ENCODE measurements at places on chromosomes 6 and 20. TPM values are rescaled to one million over a fixed set of nuclear protein-coding genes. Genes with fewer than 3 reads are reported as not detected.
A peak's percentile ranks its signal among the peaks of the same experiment; 100 is the strongest.

GRCh38 chr6:158626360-158627167, 18.0 kb downstream of the DYNLT1 start:
- DNase-seq, result no peak

Gene SMOC2
- 1.8 TPM for total RNA-seq

GRCh38 chr20:44447827-44448419, 27.8 kb upstream of the TTPAL start:
- DNase-seq, result no peak

- DNase-seq, result no peak
Measured at GRCh38 chr6:22298475-22298890, 1.6 kb upstream of the PRL start.

GRCh38 chr6:165695722-165696515, 32.9 kb upstream of the PDE10A start:
- no peak for DNase-seq

Gene LRFN2
- total RNA-seq, result 0.13 TPM

- no peak for DNase-seq
Measured at GRCh38 chr20:49344975-49345374, 67.1 kb upstream of the ZNFX1 start.

DNA sequence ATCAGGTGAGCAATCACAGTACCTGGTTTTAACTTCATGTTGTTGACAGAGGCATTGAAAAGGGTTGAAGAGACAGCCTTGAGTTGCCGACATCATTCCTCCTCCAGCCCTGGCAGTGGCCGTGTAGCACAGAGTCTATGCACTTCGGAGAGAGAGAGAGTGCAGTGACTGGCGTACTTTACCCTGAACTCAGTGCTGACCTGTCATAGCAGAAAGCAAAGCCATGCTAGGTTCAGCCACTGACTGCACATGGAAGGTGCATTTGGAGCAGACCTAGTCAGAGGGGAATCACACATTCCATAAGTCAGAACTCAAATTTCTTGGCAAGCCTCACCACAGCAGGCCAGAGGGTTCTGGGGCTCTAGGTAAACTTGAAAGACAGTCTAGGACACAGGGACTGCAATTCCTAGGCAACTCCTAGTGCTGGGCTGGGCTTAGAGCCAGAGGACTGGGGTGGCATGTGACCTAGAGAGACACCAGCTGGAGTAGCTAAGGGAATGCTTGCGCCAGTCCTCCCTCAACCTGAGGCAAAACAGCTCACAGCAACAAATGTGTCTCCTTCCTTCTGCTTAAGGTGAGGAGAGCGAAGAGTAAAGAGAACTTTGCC, 69.1 kb downstream of the ELOVL4 start:
- DNase-seq, result no peak

GRCh38 chr6:46024124-46024769, 8.6 kb upstream of the CLIC5 start:
- DNase-seq, result no peak

DNA sequence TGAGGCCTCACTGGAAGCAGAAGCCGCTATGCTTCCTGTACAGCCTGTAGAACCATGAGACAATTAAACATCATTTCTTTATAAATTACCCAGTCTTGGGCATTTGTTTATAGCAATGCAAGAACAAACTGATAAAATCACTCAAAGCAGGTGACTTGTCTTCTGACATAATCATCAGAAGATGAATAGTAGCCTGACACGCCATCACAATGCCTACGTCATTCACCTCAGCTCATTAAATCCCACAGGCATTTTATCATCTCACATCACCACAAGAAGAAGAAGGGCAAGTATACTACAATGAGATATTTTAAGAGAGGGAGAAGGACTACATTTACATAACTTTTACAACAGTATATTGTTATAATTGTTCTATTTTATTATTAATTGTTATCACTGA, 3.1 kb upstream of the CAP2 start:
- DNase-seq, result no peak

DNA sequence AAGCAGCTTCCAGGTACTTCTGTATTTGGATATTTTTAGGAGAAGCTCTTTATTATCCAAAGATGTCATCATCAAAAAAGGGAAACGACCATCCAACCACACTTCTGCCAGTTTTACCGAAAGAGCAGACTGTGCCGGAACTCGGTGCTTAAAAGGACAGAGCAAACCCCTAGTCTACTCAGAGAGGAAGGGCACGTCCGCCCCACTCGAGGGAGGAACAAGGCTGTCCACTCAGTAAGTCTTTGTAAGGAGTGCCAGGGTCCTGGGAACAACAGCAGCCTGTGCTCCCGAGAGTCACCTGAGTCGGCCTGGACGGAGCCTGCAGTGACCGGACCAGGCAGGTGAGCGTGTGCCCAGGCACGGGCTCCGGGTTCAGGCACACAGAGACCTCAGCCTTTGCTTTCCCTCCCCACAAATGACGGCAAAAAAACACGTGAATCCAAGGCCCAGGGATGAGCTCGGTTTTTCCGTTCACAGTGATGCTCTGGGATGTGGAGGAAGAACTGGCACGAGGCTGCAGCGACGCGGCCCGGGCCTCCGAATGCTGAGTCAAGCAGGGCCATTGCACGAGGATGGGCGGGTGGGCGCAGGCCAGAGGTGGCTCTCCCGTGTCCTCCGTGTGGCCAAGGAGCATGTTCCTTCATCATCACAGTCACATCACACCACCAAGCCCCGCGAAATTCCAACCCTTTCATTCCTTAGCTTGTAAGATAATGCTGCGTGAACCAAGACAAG, 17.4 kb upstream of the SLCO4A1 start:
- DNase-seq, result no peak

- DNase-seq, result no peak
Measured at GRCh38 chr6:100677240-100677639, 203.9 kb downstream of the ASCC3 start.

DNA sequence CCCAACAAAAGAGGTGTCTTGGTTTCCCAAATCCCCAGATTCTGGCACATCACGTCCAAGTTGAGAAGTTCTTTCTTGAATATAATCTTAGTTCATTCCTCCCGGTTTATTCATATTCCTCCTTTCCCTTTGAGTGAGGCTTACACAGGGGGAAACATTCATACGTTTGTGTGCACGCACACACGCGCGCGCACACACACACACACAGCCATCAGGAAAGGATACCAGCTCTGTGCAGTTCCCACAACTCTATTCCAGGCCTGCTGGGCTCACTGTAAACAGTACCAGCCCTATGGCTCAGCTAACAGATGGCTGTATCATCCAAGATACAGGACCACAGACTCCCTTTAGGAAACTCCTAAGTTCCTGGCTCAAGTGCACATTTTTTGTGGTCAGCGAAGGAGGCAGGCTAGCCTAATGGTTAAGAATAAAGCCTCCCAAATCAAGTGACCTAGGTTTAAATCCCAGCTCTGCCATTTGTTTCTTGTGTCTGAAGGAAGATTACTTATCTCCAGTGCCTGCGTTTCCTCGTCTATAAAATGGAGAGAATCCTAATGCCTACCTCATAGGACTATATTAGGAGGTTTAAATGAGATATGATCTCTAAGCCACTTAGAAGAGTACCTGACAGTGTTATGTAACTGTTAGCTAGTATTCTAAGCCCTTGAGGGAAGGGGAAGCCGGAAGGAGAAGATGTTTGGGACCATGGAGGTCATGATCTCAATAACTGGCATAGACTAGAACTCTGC, 3.7 kb upstream of the TAF8 start:
- DNase-seq, result no peak

DNA sequence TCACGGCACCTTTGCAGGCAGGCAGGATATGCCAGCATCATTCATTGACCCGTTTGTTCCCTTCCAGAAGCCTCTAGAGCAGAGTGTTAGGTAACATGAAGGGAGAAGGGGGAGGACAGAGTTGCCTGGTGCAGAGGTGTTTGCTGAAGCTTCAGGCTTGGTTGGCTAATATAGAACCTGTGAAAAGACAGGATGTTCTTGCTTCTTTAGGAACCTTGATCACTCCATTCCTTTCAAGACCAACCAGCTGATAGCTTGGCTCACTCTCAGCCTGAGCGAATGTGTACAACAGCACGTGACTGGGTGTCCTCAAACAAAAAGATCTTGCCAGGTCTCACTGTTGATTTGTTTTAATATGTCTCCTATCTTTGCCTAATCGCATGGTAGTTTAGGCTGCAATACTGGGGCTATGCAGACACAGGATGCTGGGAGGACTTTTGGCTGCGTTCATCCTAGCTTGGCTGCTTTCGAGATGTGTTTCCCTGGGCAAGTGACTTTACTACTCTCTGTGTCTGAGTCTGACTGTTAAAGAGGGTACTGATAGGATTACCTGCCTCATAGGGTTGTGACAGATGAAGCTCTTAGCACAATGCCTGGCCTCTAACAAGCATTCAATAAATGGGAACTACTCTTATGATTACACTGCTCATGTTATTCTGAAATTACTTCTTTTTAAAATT, 16.0 kb downstream of the SHLD1 start:
- no peak for DNase-seq

- no peak for DNase-seq
Measured at GRCh38 chr20:22502731-22503191, 81.6 kb downstream of the FOXA2 start.

- no peak for DNase-seq
Measured at GRCh38 chr20:63743210-63743970, 3.8 kb downstream of the SLC2A4RG start.

DNA sequence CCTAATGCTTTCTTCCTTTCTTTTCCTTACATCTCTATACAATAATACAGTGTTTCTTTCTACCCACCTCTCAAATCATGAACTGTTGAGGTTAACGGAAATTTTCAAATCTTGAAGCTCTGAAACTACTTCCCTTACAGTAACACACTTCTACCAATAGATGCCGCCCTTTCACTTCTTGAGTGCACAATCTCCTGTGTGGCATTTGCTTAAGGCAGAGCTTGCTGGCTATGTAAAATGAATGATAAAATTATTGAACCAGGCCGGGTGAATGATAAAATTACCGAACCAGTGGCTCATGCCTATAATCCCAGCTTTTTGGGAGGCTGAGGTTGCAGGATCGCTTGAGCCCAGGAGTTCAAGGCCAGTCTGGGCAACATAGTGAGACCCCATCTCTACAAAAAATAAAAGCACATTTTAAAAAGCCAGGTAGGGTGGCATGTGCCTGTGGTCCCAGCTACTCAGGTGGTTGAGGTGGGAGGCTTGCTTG, 56.8 kb downstream of the KCNS1 start:
- DNase-seq, result peak; percentile 38

- DNase-seq, result no peak
Measured at GRCh38 chr20:41331731-41332130, 8.9 kb upstream of the LPIN3 start.

GRCh38 chr20:20732641-20733040, 20.2 kb upstream of the RALGAPA2 start:
- no peak for DNase-seq

All from H9 (cell line).